NCI-H1417 treated with DMSO at 0.1 percent for 48 hours (cell line): ENCODE measurements at places on chromosomes 4 and X.
A peak's percentile ranks its signal among the peaks of the same experiment; 100 is the strongest.

GRCh38 chr4:154435895-154436294 is 55.7 kb downstream of the DCHS2 start:
- DNase-seq, result no peak

- no peak for DNase-seq
Observed at GRCh38 chr4:184228056-184228705, 10.5 kb upstream of the ENPP6 start.

- no peak for DNase-seq
Observed at GRCh38 chr4:72909461-72909860, 160.1 kb downstream of the COX18 start.

GRCh38 chrX:109299091-109299490 is 182.8 kb downstream of the GUCY2F start:
- DNase-seq, result no peak

GRCh38 chr4:76311896-76312331 is 5.4 kb downstream of the STBD1 start:
- DNase-seq, result no peak

- DNase-seq, result no peak
Observed at GRCh38 chr4:163090997-163091684, 75.5 kb downstream of the NAF1 start.

GRCh38 chrX:9311421-9312160 is 153.3 kb upstream of the TBL1X start:
- no peak for DNase-seq

GRCh38 chrX:10615931-10616774 is 4.2 kb downstream of the MID1 start:
- DNase-seq, result peak; percentile 15

DNA sequence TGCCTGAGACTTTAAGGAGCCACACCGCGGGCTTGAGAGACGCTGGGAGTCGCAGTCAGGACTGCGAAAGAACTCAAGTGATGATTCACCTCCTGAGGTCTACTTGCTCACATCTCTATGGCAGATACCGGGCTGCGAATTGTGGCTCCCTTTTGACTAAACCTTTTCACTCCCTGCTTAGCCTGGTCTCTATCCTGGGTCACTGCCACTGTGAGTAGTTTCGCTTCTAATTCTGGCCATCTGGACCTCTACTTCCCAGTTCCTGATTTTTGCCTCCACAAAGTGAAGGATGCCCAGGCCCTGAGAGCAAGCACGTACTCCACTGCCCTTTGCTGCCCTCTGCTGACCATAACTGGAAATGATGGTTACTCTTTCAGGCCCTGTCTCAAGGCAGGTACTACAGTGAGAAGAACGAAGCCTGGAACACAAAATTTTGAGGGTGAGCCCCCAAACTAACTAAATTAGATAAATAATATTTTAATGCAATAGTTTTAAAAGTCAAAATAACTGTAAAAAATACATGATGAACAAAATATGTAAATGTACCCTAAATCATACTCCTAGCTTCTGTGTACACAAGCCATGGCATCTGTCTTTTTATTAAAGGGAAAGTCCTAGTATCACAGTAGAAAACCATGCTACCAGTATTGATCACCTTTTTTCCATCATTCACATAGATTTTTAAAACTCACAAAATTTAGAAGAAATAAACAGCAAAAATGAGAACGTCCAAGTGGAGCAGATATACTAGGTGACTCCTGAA is 16.7 kb downstream of the MAD2L1 start:
- no peak for DNase-seq

- DNase-seq, result no peak
Observed at GRCh38 chrX:50471390-50471789, 765 bp upstream of the DGKK start.

- no peak for DNase-seq
Observed at GRCh38 chr4:84796394-84796793, 170.1 kb downstream of the WDFY3 start.

GRCh38 chr4:8747467-8748235 is 124.0 kb downstream of the HMX1 start:
- DNase-seq, result no peak

GRCh38 chr4:83093060-83093640 is 21.4 kb downstream of the PLAC8 start:
- no peak for DNase-seq

DNA sequence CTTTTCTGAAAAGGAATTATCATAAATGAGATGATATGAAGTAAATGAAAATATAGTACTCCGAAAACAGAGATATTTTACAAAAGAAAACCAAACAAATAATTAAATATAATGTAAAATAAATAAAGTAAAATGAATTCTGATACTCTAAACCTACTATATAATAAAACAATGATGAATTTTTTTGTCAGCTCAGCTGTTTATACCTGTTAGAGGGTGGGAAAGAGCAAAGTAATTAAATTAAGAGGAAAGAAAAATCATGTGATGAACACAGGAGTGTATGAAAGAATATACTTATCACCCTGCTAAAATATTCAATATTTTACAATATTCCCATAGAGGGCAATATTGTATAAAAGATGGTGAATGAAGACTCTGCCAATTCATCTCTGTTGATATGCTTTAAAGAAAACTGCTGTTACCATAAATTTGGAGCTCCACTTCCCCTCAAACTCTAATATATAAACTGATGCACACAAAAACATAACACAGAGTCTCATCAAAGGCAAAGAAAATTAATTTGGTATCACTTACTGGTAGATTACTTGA is 6.5 kb upstream of the NDST4 start:
- peak; percentile 9 for DNase-seq

DNA sequence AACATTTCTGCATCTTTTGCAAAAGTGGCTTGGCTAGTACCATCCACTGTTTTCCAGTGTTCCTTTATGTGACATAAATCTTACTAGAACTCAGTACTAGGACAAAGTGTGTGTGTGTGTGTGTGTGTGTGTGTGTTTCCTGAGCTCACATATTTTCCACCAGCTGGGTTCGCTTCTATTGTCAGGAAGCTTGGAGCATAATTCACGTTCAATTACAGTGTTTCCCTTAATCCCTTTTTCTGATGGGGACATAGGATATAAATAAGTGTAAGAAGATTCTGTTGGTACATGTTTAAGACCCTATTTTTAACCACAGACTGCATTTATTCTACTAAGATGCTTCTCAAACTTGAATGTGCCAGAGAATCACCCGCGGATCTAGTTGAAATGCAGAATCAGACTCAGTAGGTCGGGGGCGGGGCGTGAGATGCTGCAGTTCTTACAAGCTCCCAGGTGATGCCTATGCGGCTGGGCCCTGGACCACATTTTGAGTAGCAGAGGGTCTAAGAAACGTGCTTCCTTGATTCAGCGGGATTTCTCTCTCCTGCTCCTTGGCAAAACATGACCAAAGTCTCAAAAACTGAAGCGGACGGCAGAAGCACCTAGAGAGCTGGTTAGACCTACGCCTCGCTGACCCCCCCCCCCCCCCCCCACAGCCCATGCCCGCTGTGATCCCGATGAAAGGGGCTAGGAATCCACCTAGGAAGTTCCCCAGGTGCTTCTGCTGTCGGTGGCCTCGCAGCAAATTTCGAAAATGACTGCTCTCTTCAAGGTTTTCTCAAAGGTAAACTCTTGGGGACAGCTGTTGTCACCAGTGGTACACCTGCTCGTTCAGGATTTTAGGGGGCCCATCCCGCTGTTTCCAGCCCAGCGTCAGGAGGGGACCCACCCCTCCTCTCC is 797 bp downstream of the CD99L2 start:
- DNase-seq, result no peak

DNA sequence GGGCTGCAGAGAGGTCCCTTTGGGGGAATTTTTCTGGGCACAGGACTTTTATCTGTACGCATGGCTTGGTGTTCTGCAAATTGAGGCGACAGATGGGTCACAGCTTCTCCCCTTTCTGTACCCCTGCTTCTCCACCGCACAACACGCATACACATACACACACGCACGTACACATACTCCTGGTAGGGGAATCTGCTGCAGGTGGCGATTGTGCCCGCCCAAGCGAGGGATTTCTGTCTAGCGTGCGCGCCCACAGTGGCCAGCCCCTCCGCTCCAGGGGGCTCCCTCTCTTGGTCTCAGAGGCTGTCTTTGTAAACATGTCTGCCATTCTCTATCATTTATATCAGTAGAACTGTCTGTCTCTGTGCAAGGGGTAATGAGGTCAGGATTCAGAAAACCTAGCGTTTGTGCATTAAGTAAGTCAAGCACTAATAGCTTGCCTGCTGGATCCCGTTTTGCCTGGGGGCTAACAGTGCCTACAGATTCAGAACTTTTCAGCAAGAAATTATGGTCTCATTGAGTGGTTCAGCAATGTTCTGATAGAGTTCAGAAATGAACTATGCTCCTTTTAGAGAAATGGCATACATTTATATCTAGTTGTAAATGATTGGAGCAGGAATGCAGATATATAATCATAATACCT is 2.2 kb downstream of the GRID2 start:
- DNase-seq, result no peak

DNA sequence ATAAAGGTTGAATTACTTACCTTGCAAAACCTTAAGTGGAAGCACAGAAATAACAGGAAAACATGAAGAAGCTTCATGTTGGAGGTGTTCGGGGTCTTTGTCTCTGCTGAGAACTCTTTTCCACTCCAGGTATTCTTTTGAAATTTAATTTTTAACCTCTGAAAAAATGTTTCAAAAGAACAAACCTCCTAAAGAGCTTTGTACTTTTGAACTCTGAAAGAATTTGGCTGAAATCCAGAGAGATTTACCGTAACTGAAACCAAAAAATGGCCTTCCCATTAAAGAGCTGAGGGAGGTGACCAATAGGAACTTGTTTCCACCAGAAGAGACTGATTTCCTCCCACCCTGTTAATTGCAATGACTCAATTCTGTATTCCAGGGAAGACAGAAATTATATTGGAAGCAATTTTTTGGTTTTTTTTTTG is at the start of gene CFI:
Gene CFI (minus strand): TSS at position 105 of the 425 bp plus-strand sequence. CDS start 28 bp downstream, at position 77.
- no peak for DNase-seq

DNA sequence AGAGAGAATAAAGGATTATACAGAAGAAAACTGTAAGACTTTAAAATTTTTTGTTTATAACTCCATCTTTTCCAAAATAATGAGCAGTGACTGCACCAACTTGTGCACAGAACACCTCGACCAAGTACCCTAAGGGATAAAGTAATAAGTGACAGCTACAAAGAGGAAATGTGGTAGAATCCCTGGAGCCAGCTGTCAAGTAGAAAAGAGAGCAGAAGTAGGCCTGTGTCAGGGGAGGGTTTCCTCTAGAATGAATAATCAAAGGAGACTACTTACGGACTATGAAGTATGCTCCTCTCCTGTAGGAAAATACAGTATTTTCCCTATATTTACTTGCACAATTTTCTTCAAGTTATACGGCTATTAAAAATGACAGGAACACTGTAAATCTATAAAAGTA is 1.2 kb downstream of the EIF1AX start:
- DNase-seq, result no peak

DNA sequence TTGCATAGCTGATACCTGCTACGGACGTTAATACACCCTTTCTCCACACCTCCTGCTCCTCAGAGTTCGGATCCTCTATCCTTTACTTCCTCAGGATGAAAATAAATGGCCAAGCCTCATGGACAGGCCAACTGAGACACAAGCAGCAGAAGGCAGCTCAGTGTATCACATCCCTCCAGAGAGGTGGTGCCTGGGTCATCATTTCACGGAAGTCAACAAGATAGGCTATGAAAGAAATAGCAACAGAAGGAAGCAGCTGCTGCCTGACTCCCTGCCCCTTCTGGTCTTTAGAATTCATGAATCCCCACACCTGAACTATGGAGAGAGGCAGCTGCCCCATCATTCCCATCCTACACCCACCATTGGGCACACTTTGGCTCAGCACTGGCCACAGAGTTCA is 267.1 kb upstream of the ETNPPL start:
- DNase-seq, result no peak

DNA sequence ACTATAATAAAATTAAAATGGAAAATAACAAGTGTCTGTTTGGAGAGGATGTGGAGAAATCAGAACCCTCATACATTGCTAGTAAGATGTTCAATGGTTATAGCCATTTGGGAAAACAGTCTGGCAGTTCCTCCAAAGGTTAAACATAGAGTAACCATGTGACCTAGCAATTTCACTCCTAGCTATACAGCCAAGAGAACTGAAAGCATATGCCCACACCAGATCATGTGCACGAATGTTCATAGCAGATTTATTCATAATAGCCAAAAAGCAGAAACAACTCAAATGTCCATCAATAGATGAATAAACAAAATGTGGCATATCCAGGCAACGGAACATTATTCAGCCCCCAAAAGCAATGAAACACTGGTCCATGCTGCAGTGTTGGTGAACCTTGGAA is 9.4 kb upstream of the CCNQ start:
- no peak for DNase-seq

GRCh38 chrX:26783512-26784225 is 567.7 kb downstream of the MAGEB5 start:
- peak; percentile 5 for DNase-seq

- DNase-seq, result no peak
Observed at GRCh38 chrX:72373136-72373535, 67.4 kb upstream of the CITED1 start.

DNA sequence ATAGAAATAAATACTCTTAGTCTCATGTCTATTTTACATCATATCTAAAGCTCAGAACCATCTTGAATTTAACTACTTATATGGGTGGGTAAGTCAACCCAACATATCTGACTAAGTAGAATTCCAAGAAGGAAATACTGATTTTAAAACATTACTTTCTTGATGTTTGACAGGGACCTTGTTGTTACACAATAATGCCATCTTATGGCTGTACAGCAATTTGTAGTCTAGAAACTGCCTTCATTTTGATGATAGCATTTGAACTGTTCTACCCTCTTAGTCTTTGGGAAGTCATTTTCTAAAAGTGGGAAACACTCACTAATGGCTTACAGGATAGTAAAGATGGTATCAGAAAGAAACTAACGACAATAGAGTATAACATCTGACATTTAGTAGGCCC is 929.5 kb downstream of the DMD start:
- no peak for DNase-seq

DNA sequence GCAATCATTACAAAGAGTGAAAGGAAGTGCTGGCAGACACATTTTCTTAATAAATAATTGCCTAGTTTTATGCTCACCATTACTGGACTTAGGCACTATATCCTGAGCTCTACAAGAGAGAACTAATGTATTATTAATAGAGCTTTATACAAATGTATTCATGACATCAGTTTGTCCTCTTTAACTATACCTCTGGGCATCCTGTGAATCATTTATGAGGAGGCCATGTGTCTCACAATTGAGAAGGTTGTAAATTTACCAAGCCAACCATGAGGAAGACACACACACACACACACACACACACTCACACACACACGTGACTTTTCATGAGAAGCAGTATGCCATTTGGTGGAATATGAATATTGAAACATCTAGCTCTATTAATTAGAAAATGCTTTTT is 728.2 kb downstream of the ARAP2 start:
- DNase-seq, result no peak

GRCh38 chr4:6953751-6954380 is 44.2 kb downstream of the TBC1D14 start:
- no peak for DNase-seq

GRCh38 chrX:42459735-42460134 is 318.2 kb downstream of the PPP1R2C start:
- DNase-seq, result no peak

DNA sequence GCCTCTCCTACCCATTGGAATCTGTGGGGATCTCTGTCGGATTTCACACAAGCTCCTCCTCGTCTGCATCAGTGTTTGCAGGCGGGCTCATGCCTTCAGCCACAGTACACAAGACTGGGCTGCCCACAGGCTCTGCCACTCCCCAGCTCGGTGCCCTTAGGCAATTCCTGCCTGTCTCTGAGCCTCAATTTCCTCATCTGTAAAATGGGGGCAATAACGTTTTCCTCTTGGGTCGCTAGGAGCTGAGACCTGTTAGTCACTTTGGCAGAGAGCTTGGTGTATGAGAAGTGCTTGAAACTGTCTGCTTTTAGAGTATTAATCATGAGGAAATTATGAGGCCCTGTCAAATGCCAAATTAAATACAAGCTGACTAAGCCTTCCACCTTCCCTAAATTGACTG is 27.6 kb upstream of the MSX1 start:
- DNase-seq, result no peak
